ENCODE measurements at places on chromosomes 13 and 19. TPM values are rescaled to one million over a fixed set of nuclear protein-coding genes. Genes with fewer than 3 reads are reported as not detected.

MEIOSIN gene
- total RNA-seq = not detected

CD70 gene
- total RNA-seq = 0.27 TPM

GRCh38 chr13:111625526-111626315 is 305.3 kb downstream of the TEX29 start:
- H3K4me3 ChIP-seq = no peak overlapping the region
- H3K27me3 ChIP-seq = no peaks in the 10 kb centered on the region
- DNase-seq = no peak
- no peak overlapping the region for H3K27ac ChIP-seq

DNA sequence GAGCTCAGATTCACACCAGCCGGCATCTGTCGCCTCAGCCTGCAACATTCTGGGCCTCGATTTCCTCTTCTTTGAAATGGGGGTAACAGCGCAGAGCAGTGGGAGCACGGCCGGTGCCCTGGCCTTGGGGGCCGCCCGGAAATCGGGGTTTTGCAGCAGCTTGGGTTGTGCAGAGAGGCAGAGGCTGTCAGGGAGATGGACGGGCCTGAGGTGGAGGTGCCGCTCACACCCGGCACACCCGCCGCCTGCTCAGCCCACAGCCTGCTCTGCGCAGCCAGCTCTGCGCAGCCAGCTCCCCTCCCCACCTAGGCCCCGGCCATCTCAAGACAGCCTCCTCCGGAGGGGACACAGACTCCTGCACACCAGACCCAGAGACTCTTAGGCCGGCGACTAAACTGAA is 10.6 kb downstream of the KLF2 start:
- no peaks in the 10 kb centered on the region for H3K4me1 ChIP-seq
- DNase-seq = no peak
- no peaks in the 10 kb centered on the region for H3K36me3 ChIP-seq
- no peak overlapping the region for H3K27ac ChIP-seq

GRCh38 chr19:57441979-57442752 is 7.0 kb downstream of the ZNF749 start:
- H3K36me3 ChIP-seq = peaks cover 12% of the 10 kb centered on the region
- no peak for DNase-seq
- H3K4me3 ChIP-seq = no peak overlapping the region
- no peak overlapping the region for H3K27ac ChIP-seq
- no peaks in the 10 kb centered on the region for H3K27me3 ChIP-seq

Measured in colonic mucosa (tissue), 4 donors.